ENCODE measurements at places on chromosomes 2 and 18.

GRCh38 chr18:58580623-58581022 lies 48.3 kb downstream of the ALPK2 start:
- no peak for DNase-seq

DNA sequence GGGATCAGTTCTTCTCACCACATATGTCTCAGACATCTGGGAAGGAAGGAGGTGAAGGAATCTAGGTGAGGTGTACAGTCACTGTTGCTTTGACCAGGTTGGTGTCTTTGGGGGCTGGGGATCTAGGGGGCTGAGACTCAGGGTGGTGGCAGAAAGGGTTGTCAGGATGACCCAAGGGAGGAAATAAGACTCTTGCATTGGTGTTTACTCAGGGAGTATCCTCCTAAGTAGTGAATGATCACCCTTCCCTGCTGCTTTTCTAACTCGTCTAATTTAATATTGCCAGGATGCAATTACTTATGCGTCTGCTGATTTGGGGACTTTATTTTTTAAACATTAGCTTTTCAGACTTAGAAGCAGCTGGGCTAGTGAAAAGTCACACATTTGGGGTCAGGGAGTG lies 127.8 kb upstream of the SIX3 start:
- DNase-seq: no peak

GRCh38 chr2:60827369-60827768 lies 54.0 kb upstream of the REL start:
- DNase-seq: no peak

- no peak for DNase-seq
Measured at GRCh38 chr18:52409727-52410126, 69.7 kb downstream of the DCC start.

DNA sequence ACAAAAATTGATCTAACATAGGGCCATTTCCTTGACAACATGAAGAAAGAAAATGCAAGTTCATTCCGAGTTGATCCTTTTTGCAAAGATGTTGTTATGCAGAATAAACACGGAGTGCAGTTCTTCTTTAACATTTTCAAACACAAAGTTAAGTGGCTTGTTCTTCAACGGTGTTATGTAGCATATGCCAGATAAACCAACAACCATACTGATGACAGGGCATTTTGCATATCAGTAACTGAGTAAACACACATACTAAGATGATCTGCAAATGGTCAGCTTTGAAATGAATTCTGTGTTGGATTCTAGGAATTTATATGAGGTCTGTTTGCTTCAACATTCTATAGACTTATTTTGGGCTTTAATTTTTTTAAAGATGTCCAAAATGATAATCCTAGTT lies 266.4 kb downstream of the GPD2 start:
- no peak for DNase-seq

- DNase-seq: no peak
Measured at GRCh38 chr2:153405196-153405595, 73.4 kb downstream of the RPRM start.

DNA sequence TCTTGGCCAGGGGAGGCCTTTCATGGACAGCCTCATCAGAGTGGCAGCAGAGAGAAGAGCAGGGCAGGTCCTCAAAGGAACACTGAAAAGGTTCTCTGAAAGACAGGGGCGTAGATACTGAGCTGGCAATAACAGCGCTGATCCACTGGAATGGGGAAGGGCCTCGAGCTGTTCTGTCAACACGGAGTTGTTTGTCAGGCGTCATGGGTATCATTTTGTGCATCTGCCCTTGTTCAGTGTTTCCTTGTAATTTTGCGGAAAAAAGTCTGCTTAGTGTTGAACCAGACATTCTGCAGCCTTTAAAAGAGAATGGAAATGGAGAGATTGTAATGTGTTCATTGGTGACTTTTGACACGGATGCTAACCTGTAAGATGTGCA lies 21.5 kb downstream of the AGAP1 start:
- DNase-seq: no peak

DNA sequence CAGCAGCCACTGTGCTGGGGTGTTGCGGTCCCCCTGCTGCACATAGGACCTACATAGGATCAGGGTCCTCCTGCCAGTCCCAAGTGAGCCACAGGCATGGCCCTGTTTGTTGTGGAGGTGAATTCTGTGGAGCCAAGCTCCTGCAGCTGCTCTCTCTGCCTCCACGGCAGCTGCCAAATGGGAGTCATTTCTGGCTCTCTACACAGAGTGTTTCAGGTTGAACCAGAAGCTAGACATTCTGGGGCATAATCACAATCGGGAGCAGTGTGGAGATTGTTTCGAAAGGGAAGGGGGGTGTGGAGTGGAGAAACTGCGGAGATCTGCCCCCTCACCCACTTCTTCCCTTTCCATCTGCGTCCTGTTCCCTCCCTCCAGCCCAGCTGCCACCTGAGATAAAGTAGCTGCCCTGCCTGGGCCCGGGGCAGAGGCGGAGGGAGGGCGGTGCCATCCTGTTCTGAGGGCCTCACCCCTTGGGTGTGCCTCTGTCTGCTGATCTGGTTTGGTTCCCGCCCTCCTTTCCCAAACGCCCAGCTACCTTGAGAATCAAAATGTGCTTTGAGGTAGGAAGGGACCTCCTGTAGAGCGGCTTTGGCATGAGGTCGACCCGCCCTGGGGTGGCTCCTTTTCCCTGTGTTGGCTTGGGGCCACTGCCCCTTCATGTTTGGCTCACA lies 139.4 kb downstream of the WDSUB1 start:
- no peak for DNase-seq

- no peak for DNase-seq
Measured at GRCh38 chr2:167127135-167127534, 238.9 kb downstream of the XIRP2 start.

GRCh38 chr2:11676640-11677039 lies 6.6 kb upstream of the NTSR2 start:
- DNase-seq: no peak

DNA sequence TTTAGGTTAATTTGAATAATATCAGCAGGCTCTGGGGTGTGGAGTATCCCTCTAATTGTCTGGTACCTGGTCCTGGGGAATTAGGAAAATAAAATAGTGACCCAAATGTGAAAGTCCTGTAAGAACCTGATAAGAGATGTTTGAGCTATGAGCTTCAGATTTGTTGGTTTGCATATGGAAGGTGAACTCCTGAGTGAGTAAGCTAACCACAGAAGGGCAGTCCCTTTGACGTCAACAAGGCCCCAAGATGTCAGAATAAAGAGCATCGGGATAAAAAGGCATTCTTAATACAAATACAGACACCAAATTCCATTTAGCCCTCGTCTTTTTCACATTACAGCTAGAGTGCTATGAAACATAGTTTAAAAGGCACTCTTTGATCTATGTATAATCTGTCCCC lies 1366.3 kb upstream of the TMEFF2 start:
- no peak for DNase-seq

DNA sequence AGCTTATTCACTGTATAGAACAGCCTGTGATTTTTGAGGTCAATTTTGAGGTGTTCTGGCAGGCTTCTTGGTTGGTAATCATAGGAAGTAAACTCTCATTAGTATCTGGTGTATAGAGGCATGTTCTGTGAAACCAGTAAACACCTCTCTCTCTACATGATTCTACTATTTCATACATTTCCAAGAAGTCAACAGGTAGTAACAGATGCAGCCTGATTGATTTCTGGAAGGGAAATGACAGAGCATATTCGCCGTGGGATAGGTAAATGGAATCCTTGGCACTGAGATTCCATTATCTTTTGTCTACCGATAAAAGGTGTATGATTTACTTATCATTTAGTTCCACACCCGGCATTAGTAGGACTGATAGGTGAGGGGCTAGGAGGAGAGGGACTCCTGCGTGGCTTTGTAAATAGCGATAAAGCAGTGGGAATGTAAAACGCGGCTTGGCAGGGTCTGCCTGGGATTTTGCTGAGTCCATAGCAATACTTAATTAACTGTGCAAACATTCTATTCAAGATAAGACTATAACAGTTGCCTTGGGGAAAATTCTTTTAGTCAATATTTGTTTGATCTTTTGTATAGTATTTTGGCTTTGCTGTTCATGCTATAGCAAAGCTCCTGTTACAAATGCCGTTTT lies 32.3 kb downstream of the LYPD6B start:
- no peak for DNase-seq
